ENCODE measurements at places on chromosomes 16 and 17. TPM values are rescaled to one million over a fixed set of nuclear protein-coding genes. Genes with fewer than 3 reads are reported as not detected.

SEZ6L2 gene
- total RNA-seq = 19.3 TPM

GRCh38 chr17:8494506-8495111 lies 58.9 kb downstream of the NDEL1 start:
- peak; percentile 44 for DNase-seq
- H3K27ac ChIP-seq = peak overlapping the region; percentile 96
- peak overlapping the region; percentile 48 for H3K4me3 ChIP-seq
- H3K36me3 ChIP-seq = peaks cover 27% of the 10 kb centered on the region

DNA sequence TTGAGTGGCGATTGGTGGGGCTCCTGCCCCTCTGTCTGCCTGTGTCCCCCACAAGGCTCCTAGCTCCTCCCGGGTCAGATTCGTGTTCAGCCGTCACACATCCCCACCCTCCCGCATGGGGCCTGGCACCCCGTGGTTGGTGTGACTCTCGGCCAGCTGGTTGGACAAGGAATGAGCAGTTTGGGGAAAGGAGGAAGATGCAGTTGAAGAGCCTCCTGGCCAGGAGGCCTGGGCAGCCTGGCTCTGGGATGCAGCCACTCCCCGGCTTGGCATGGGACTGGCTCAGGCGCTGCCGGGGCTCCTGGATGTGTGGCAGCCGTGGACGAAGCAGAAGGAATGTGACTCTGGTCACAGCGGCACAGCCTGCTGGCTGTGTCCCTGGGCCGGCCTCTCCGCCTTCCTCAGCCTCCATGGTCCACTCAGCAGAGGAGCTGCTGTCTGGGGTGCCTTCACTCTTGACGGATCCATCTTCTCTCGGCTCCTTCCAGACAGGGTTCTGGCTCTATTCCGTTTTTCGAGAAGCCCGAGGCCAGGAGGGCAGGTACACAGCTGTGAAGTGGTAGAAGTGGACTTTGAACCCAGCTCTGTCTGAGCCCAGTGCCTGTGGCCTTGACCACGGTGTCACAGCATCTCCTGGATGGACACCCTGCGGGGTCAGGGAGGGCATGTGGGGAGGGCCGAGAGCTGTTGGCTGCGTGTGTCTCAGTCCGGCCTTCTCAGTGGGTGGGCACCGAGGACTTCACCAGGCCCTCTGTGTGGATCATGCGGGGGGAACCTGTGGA lies 2.1 kb downstream of the TRAF7 start:
- peaks cover 4% of the 10 kb centered on the region for H3K36me3 ChIP-seq
- no peak overlapping the region for H3K27ac ChIP-seq
- H3K27me3 ChIP-seq = peaks cover 3% of the 10 kb centered on the region
- DNase-seq = no peak
- peak overlapping the region; percentile 94 for H3K4me3 ChIP-seq
- H3K4me1 ChIP-seq = peaks cover 19% of the 10 kb centered on the region

- no peak for DNase-seq
- H3K36me3 ChIP-seq = no peaks in the 10 kb centered on the region
- H3K27me3 ChIP-seq = no peaks in the 10 kb centered on the region
- no peak overlapping the region for H3K4me3 ChIP-seq
Measured at GRCh38 chr16:25198021-25198420, 18.7 kb upstream of the AQP8 start.

DNA sequence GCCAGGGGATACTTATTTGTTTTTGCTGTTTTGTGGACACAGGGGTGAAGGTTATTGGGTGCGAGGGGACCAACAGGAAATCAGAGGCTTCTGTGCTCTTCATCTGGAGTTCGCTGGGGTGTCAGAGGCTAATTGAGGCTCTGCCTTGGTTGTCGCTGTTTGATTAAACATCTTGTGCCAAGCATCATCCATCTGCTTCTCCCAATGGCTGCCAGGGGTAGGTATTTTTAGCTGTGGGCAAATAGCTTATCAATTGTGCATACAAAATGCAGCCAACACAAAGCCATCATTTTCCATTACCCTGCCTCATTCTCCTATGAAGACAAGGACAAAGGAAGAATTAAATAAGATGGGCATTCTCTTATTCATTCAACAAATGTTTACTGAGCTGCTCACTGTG lies 27.8 kb downstream of the GPR139 start:
- no peak for DNase-seq
- no peak overlapping the region for H3K4me3 ChIP-seq
- H3K27ac ChIP-seq = no peak overlapping the region
- H3K4me1 ChIP-seq = no peaks in the 10 kb centered on the region

LGALS9B gene
- total RNA-seq = 0.29 TPM

GRCh38 chr17:4332296-4332970 lies 34.0 kb downstream of the UBE2G1 start:
- H3K27me3 ChIP-seq = no peaks in the 10 kb centered on the region
- peaks cover 25% of the 10 kb centered on the region for H3K4me1 ChIP-seq
- H3K4me3 ChIP-seq = peak overlapping the region; percentile 9
- H3K36me3 ChIP-seq = peaks cover 15% of the 10 kb centered on the region
- peak overlapping the region; percentile 89 for H3K27ac ChIP-seq

NOS2 gene
- total RNA-seq = 1.1 TPM

KIF18B gene
- total RNA-seq = 14.8 TPM

STX1B gene
- 1.0 TPM for total RNA-seq

- no peak overlapping the region for H3K4me3 ChIP-seq
- no peaks in the 10 kb centered on the region for H3K36me3 ChIP-seq
- peaks cover 30% of the 10 kb centered on the region for H3K4me1 ChIP-seq
- DNase-seq = no peak
- peak overlapping the region; percentile 64 for H3K27ac ChIP-seq
Measured at GRCh38 chr17:66953630-66954020, 10.9 kb upstream of the CACNG4 start.

WFIKKN1 gene
- total RNA-seq = 9.0 TPM

KIAA0513 gene
- total RNA-seq = 12.9 TPM

TMEM204 gene
- total RNA-seq = 1.0 TPM

- DNase-seq = no peak
- no peaks in the 10 kb centered on the region for H3K36me3 ChIP-seq
- H3K4me1 ChIP-seq = peaks cover 21% of the 10 kb centered on the region
- peak overlapping the region; percentile 64 for H3K27ac ChIP-seq
- peaks cover 16% of the 10 kb centered on the region for H3K27me3 ChIP-seq
Measured at GRCh38 chr16:87581857-87582215, 20.5 kb upstream of the JPH3 start.

DNA sequence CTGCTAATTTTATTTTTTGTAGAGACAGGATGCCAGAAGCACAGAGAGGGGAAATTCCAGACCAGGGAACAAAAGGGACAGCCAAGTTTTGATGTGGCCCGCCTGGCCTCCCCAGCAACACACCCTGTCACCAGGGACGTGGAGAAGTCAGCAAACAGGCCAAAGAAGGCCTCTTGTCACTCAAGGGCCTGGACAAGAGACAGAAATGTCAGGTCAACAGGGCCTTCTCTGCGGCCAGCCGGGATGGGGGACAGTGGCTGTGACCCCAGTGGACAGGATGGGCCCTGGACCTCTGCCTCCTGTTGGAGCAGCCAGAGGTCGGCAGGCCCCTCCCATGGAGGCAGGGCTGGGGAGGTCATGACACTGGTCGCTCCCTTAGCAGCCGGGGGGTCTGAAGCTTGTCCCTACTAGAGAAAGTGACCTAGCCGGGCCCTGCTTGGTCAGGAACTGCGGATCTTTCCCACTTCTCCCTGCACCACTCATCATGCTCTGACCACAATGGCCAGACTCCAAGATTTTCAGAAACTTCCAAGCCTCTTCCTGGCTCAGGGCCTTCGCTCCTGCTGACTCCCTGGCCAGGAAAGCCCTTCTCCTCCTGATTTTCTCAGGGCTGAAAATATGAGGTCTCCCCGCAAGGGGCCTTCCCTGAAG lies 9.2 kb upstream of the TVP23A start:
- no peak overlapping the region for H3K27ac ChIP-seq
- no peaks in the 10 kb centered on the region for H3K4me1 ChIP-seq
- no peak overlapping the region for H3K4me3 ChIP-seq

TPSD1 gene
- total RNA-seq = not detected

- DNase-seq = no peak
- H3K4me1 ChIP-seq = no peaks in the 10 kb centered on the region
- H3K27ac ChIP-seq = no peak overlapping the region
- no peaks in the 10 kb centered on the region for H3K36me3 ChIP-seq
Measured at GRCh38 chr16:13904179-13904691, 15.7 kb upstream of the ERCC4 start.

DNA sequence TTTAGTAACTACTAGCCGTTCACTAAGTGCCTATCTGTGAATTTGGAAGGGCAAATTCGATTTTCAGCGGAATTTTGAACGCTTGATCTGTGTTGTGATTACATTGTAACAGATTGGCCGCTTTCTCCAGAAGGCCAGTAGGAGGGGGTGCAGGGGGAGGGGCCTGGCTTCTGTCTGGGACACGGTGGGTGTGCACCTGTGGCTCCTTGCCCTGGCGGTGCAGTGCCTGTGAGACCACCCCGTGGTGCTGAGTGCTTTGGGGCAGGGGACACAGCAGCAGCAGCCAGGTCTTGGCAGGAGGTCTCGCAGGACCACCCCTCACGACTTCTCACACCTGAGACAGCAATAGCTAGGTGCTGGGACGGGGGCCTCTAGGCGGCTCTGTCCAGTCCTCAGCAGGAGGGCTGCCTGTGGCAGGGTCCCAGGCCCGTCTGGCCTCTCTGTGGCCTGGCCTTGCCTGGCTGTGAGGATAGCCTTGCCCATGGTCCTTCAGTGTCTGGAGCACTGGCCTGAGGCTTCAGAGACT lies 1.8 kb downstream of the UBE2I start:
- no peaks in the 10 kb centered on the region for H3K27me3 ChIP-seq
- peak overlapping the region; percentile 97 for H3K27ac ChIP-seq
- peaks cover 6% of the 10 kb centered on the region for H3K36me3 ChIP-seq
- peak overlapping the region; percentile 99 for H3K4me3 ChIP-seq

MT1F gene
- total RNA-seq = 5.9 TPM

GRCh38 chr16:31528523-31529107 lies 915 bp downstream of the AHSP start:
- peaks cover 19% of the 10 kb centered on the region for H3K27me3 ChIP-seq
- no peak for DNase-seq
- no peaks in the 10 kb centered on the region for H3K36me3 ChIP-seq
- H3K4me3 ChIP-seq = peak overlapping the region; percentile 72

DNAAF8 gene
- total RNA-seq = 0.74 TPM

CA5A gene
- total RNA-seq = 0.70 TPM

SPATA22 gene
- total RNA-seq = not detected

GRCh38 chr17:62649570-62649969 lies 22.1 kb downstream of the MRC2 start:
- H3K4me3 ChIP-seq = no peak overlapping the region
- peaks cover 35% of the 10 kb centered on the region for H3K4me1 ChIP-seq
- H3K27ac ChIP-seq = no peak overlapping the region
- H3K36me3 ChIP-seq = no peaks in the 10 kb centered on the region
- DNase-seq = no peak
- peaks cover 6% of the 10 kb centered on the region for H3K27me3 ChIP-seq

GRCh38 chr17:2965621-2966595 lies 97.5 kb downstream of the OR1D5 start:
- no peaks in the 10 kb centered on the region for H3K27me3 ChIP-seq
- peak overlapping the region; percentile 46 for H3K4me3 ChIP-seq
- DNase-seq = no peak
- H3K4me1 ChIP-seq = peaks cover 19% of the 10 kb centered on the region

NPIPB8 gene
- total RNA-seq = not detected

OR1A1 gene
- not detected for total RNA-seq

DNA sequence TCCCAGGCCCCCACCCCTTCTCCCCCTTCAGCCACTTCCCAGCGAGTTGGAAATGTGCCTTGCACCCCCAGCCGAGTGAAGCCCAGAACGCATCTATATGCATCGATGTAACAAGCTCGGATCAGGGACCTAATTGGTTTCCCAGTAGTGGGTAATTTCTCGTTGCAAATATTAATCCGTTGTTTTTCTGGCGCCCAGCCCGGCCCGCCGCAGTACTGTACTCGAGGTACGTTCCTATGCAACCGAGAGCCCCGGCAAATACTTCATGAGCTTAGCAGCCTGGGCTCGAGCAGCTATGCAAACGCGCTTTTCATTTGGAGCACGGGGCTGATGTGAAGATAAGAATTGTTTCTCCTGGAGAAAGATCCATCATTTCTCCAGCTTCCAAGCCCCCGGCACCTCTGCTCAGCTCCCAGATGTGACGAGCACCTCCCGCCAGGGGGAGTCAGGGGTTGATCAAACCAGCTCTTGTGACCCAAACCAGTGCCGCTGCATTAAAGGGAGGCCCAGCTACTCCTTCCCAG lies 229.8 kb downstream of the KATNIP start:
- DNase-seq = no peak
- H3K36me3 ChIP-seq = no peaks in the 10 kb centered on the region
- H3K27ac ChIP-seq = peak overlapping the region; percentile 58
- H3K4me1 ChIP-seq = peaks cover 9% of the 10 kb centered on the region
- H3K4me3 ChIP-seq = peak overlapping the region; percentile 65

ZNF385C gene
- total RNA-seq = 1.7 TPM

DNA sequence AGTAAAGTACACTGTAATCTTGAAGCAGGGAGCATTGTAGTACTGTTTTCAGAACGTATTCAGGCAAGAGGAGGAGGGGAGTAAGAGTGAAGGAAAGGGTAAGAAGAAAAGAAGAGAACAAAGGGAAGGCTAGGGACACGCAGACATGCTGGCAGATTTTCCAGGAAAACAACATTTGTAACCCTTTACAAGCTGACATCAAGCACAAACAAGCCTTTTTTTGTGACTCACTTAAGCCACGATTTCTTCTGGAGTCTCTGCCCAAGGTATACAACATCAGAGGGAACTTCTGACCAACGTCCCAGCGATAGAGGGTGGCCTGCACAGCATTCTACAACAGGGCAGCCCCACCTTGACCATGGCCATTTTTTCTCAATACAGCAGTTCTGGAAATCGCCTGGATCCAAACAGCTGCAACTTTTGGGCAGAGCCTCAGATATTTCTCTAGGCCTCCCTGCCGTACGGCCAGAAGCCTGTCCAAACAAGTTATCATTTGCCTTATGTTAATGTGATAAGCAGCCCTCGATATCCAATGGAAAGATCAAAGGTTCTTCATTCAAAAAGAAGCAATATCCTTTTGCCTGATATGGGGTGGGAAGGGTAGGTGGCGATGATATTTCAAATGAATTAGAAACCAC lies 247.3 kb downstream of the ZFHX3 start:
- no peaks in the 10 kb centered on the region for H3K27me3 ChIP-seq
- H3K27ac ChIP-seq = peak overlapping the region; percentile 22
- peaks cover 16% of the 10 kb centered on the region for H3K4me1 ChIP-seq
- H3K4me3 ChIP-seq = no peak overlapping the region

KRTAP9-8 gene
- total RNA-seq = not detected

GRCh38 chr17:56593646-56594319 lies at the start of gene NOG:
TSS of gene NOG (plus strand) at chr17:56593699. CDS start at chr17:56594224, 525 bp downstream.
- no peaks in the 10 kb centered on the region for H3K36me3 ChIP-seq
- H3K4me1 ChIP-seq = peaks cover 17% of the 10 kb centered on the region
- H3K27me3 ChIP-seq = peaks cover 69% of the 10 kb centered on the region

KRT32 gene
- total RNA-seq = 0.83 TPM

GRCh38 chr16:68909099-68909733 lies 65.9 kb downstream of the TANGO6 start:
- no peak for DNase-seq
- H3K36me3 ChIP-seq = no peaks in the 10 kb centered on the region
- H3K27ac ChIP-seq = no peak overlapping the region
- H3K4me3 ChIP-seq = no peak overlapping the region

DNA sequence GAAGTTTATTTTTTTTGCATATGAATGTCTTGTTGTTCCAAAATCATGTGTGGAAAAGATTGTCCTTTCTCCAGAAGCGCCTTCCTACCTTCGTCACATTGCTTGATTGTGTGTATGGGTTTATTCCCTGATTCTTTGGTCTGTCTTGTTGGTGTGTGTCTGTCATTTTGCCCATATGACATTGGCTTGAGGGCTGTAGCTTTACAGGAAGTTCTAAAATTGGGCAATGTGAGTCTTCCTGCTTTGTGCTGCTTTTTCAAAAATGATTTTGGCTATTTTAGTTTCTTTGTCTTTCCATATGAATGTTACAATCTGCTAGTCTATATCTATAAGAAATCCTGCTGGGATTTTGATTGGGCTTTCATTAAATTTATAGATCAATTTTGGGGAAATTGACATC lies 217.2 kb downstream of the SNX29 start:
- no peak overlapping the region for H3K4me3 ChIP-seq
- H3K27me3 ChIP-seq = no peaks in the 10 kb centered on the region
- peaks cover 3% of the 10 kb centered on the region for H3K4me1 ChIP-seq

Data from type B pancreatic cell (in vitro differentiated cells).